ENCODE measurements at places on chromosomes 5 and 9.

DNA sequence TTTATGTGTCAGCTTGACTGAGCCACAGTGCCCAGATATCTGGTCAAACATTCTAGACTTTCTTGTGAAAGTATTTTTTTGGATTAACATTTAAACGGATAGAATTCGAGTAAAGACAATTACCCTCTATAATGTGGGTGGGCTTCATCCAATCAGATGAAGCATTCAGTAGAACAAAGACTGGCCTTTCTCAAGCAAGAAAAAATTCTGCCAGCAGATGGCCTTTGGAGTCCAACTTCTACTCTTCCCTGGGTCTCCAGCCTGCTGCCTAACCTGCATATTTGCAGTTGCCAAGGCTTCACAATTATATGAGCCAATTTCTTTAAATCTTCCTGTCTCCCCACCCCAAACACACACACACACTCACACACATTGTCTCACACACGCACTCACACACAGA, 86.4 kb downstream of the MED10 start:
- no peak for DNase-seq

- peak; percentile 100 for DNase-seq
Measured at GRCh38 chr5:132389585-132390286, 20.2 kb downstream of the SLC22A5 start.

- no peak for DNase-seq
Measured at GRCh38 chr5:173926359-173926758, 38.2 kb downstream of the CPEB4 start.

DNA sequence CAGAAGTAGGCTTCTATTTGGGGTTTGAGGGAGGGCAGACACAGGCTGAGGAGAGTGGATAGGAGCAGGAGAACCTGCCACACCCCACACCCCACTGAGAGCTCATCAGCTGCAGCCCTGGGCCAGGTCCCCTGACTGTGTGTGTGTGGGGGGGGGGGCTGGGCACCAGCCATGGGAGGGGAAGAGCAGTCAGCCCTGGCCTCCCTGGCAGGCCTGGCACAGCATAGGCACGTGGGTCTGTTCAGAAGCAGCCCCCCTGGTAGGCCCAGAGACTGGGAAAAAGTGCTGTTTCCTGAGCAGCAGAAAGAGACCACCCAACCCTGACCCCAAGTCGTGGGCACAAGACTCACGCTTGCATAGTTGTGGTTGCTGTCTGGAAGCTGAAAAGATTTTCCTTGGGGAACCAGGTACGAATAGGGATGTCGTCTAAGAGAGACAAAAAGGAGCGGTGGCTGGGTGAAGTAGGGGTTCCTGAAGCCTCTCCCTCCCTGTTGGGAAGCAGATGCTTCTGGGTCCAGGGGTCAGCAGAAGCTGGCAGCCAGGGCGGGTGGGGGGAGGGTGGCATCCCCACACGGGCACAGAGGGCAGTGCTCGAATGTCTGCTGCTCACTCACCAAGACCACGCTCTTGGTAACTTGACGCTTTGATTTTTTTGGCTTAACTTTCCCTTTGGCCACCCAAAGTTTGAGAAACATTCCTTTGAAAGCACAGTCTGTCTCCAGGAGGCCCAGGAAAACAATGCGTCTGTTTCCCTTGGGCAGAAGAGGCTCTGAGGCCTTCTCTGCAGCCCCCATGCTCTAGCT, 2.9 kb downstream of the NSMF start:
- no peak for DNase-seq

DNA sequence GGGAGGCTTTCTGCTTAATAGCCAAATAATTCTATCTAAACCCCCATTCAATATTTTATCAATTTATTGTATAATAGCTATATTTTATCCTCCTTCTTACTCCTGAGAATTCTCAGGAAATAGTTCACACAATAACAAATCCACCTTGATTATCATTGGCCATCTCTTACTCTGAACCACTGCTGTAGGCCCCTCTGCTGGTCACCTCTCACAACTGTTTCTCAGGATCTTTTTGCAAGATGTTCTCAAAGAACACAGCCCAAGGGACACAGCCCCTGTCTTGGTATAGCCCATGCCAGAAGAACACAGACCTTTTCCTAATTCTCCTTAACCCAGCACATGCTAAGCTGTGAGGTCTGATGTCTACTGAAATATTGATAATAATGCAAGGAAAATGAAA, 74.9 kb upstream of the HTR4 start:
- no peak for DNase-seq

DNA sequence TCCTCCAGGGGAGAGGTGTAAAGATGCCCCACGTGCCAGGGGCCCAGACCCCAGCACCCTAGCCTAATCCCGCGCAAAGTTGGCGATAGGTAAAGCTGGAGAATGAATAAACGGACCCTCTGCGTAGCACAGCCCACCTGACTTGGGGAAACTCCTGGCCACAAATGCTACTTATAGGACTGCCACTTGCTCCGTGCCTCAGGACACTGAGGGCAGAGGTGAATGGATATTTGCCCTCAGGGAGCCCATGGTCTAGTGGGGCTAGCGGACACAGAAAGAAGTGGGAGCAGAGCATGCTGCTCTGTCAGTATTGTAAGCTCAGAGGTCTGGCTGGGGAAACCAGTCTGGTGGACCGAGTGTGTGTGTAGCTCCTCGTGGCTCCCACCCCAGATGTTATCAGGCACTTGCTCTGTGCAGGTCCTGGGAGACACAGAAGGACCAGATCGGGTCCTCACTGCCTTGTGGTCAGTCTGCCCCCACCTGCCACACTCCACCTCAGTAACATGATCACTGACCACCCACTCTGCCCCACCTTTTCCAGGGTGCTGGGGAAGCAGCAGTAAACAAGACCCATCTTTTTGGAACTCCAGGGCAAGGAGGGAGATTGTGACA, 841 bp downstream of the GRK6 start:
- DNase-seq, result no peak

- DNase-seq, result no peak
Measured at GRCh38 chr5:96004754-96005153, 43.1 kb upstream of the ELL2 start.

- no peak for DNase-seq
Measured at GRCh38 chr5:143495110-143495509, 91.6 kb upstream of the NR3C1 start.

GRCh38 chr5:32791536-32792243, 80.6 kb downstream of the NPR3 start:
- no peak for DNase-seq

- no peak for DNase-seq
Measured at GRCh38 chr5:171477101-171477500, 57.7 kb downstream of the FGF18 start.
